ENCODE measurements at places on chromosomes 12 and 14.

GRCh38 chr12:57093415-57094207, 4.7 kb downstream of the NAB2 start:
- peak; percentile 79 for DNase-seq

DNA sequence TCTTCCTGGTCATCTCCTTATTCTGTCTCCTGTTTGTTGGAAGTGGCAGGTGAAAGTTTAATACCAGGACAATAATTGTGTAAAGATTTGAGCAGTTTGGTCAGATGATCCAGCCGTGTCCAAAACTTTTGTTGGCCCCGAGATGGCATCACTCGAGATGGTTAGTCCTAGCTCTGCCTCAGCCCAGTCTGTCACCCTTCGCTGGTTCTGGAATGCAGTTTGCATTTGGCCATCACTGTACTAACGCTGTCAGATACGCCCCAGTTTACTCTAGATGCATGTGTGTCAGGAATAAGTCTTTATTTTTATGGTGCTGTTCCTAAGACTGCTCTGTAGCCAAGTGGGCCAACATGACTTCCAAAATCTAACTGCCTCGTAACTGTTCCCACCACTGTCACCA, 79.6 kb downstream of the MOK start:
- DNase-seq = no peak

- peak; percentile 6 for DNase-seq
These were observed 7.7 kb downstream of the AHNAK2 start for GRCh38 chr14:104970231-104971068.

GRCh38 chr12:92034858-92035401, 110.7 kb downstream of the BTG1 start:
- peak; percentile 86 for DNase-seq

- no peak for DNase-seq
These were observed 5.3 kb upstream of the TSPAN8 start for GRCh38 chr12:71162832-71163763.

DNA sequence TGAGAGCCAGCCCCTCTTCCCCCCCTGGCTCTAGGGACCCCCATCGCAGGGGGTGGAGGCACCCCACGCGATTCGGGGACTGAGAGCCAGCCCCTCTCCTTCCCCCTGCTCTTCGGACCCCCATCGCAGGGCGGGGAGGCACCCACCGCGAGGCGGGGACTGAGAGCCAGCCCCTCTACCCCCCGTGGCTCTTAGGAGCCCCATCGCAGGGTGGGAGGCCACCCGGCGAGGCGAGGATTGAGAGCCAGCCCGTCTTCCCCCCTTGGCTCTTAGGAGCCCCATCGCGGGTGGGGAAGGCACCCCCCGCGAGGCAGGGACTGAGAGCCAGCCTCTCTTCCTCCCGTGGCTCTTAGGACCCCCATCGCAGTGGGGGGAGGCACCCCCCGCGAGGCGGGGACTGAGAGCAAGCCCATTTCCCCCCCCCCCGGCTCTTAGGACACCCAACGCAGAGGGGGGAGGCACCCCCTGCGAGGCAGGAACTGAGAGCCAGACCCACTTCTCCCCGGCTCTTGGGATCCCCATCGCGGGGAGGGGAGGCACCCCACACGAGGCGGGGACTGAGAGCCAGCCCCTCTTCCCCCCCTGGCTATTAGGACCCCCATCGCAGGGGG, 45.6 kb downstream of the DDX11 start:
- DNase-seq = peak; percentile 43

- no peak for DNase-seq
These were observed 48.4 kb downstream of the ETV6 start for GRCh38 chr12:11697670-11698387.

- DNase-seq = no peak
These were observed 3.7 kb upstream of the RNASE9 start for GRCh38 chr14:20564501-20564997.

GRCh38 chr14:23933742-23934128, 19.8 kb upstream of the DHRS4 start:
- DNase-seq = no peak

DNA sequence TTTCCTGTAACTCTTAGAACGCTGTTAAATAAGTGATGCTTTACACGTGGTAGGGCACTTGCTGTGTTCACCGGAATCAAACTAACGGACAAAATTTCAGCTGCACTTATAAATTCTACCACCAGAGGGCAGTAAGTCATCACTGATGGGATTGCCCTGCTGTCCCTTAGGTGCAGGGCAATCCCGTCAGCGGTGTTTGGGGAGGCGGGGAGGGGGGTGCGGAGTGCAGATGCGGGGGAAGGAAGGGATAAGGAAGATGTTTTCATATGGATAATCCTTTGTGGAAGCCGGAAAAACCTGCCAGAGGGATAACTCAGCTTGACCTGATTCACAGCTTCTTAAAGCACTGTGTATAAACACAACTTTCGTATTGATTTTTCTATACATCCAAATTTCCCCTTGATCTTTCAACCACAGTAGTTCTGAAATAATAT, 21.7 kb upstream of the SLC10A1 start:
- peak; percentile 80 for DNase-seq

GRCh38 chr12:46538976-46539375, 166.4 kb upstream of the SLC38A2 start:
- no peak for DNase-seq

DNA sequence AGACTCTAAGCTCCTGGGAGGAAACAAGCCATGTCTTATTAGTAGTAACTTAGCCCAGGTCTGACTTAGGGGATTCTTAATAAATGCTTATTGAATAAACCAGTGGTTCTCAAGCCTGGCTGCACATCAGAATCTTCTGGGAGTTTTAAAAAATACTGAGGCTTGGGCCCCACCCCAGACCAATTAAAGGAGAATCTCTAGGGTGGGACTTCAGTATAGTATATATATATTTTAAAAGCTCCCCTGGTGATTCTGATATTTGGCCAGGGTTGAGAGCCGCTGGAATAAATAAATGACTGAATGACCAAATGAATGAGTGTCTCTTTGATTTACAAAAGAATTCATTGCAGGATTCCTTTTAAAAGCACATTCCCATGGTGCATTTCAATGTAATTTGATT, 151.5 kb upstream of the GSC start:
- DNase-seq = no peak

- no peak for DNase-seq
These were observed 103.2 kb upstream of the DYRK2 start for GRCh38 chr12:67545298-67545697.

DNA sequence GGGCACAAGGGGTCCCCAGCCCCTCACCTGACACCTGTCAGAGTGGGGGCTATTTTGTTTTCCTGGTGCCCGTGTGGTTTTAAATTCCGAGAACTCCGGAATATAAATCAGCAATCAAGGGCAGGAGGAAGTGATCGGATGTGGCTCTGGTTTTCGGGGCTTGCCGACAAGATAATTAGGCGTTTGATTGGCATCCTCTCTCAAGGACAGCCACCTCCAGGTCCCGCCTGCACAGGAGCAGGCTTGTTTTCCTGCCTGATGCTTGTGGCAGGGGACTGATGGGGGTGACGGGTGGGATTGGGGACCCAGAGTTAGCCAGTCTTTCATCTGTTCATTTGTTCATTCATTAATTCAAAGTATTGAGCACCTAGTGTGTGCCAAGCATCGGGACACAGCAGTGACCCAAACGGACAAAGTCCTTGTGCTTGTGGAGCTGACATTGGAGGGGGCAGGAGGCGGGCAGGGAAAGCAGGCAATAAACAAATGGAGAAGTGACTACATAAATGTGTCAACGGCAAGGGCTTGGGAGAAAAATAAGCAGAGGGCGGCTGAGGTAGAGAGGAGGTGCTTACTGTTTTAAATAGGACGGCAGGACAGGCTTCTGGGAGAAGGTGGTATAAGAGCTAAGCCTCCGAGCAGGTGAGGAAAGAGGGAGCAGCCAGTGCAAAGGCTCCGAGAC, 166.5 kb downstream of the PHETA1 start:
- DNase-seq = no peak

GRCh38 chr14:21379338-21379737, 4.5 kb downstream of the SUPT16H start:
- DNase-seq = no peak

DNA sequence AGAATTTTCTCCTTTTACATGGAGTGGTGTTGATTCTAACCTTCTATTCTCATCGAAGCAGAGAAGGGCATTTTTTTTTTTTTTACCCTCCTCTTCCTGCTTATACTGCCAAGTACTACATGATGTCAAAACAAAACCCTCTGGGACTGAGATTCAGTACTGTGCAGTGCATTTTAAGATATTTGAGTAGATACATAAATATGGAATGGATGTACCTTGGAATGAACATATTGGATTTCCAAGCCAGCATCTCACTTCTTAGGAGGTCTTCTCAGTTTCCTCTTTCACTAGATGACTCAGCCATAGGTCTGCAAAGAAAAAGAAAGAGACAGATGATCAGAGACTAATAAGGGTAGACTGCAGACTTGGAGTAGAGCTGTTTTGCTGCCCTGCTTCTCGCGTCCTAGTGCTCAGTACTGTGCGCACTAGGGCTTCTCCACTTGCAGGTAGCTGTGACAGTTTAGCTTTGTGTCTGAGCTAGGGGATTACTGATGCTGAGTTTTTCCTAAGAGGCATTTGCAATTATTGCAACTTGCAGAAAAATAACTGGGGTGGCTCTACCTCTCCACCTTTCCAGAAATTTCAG, 20.4 kb downstream of the TPH2 start:
- DNase-seq = no peak

GRCh38 chr12:70254225-70254624, 11.0 kb downstream of the CNOT2 start:
- DNase-seq = no peak

DNA sequence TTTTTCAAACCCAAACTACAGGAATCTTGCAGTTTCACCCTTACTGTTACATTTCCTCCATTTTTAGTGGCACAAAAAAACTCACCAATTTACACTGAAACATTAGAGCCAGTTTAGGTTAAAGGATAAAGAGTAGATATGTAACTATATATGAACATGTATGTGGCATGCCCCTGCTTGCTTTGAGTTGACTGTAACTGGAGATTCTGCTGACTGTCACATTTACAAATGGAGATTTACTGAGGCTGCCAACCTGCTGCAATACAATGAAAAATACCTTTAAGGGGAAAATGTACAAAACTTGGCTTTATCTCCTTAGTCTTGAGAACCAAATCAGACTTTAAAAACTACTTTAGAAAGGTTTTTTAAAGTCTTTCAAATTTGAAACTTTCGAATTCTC, 28.3 kb downstream of the STON2 start:
- DNase-seq = no peak

DNA sequence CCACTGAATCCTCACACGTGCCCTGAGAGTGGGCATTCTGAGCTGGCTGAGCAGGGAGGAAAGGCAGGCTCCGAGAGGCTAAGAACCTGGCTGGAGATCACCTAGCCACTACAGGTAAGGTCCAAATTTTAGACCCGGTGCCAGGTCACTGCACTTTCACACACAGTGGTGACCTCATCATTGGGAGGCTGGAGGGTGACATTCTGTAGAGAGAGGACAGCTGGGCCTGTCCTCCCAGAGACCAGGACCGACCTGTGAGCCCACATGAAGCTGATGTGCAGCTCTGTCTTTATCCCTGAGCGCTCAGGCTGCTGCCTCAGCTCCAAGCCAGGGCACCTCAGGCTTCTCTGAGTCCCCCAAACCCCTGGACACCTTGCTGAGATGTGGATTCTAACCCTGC, 4.1 kb downstream of the TTC7B start:
- no peak for DNase-seq

DNA sequence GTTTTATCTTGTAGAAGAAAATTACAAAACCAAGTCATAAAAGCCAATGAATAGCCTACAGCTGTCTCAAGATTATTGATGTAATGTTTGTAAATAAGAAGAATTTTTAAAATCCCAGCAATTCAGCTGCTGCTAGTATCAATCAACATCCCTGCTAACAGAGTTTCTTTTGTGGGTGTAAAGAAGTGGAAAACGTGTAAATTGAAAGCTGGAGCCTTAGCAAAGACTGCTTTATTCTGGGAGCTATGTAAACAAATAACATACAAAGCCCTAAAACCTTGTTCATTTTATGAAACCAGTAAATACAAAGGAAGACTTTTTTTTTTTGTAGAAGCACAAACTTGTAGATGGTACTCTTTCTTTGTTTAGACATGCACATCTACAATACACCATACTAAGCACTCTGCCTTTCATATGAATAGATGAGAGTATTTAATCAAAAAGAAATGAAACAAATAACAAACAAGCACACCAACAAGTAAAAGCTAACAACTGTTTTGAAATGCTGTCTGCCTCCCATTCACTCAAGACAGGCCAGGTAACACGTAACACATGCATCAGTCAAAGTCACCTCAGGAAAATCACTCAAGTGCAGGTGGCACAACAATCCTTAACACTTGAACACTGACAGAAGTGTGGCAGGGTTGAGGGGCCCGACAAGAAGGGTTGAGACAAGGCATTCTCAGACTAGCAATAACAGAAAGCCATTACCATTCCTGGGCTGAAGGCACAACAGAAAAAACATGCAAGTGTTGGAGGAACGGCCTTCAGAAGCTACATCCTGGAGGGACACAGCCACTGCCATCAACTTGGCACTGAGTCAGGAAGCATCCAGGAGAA, 1364.0 kb upstream of the SEL1L start:
- peak; percentile 1 for DNase-seq

DNA sequence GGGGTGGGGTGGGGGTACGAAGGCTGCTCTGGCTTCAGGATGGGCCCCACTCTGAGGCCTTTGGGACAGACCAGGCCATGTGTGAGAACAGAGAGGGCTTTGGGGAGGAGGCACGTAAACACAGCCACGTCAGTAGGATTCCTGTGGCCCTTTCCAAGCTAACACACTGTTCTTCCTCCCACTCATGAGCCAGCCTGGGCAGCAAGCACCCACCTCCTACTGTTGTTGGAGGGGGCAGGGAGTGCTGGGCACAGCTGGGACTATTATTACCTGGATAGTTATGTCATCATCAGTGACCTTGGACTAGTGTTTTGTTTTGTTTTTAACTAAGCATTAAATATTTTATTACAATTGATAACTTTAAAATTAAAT, 5.3 kb downstream of the CHGA start:
- no peak for DNase-seq

DNA sequence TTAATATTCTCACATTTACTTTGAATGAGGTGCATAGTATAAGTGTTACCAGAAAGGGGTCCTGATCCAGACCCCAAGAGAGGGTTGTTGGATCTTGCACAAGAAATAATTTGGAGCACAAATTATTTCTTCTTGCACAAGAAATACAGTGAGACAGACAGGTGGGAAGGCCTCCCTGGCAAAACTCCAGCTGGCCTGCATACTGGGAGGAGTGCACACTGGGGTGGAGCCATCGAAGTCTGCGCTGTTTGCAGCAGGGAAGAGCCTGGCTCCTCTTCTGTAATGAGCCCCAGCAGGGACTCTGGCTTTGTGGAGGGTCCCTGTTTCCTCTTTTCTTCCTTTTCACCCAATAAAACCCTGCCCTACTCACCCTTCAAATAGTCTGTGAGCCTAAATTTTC, 141.6 kb downstream of the GLT1D1 start:
- no peak for DNase-seq

- peak; percentile 24 for DNase-seq
These were observed 9.5 kb downstream of the SPTB start for GRCh38 chr14:64870160-64870559.
